ENCODE measurements at places on chromosomes 5 and 9.

DNA sequence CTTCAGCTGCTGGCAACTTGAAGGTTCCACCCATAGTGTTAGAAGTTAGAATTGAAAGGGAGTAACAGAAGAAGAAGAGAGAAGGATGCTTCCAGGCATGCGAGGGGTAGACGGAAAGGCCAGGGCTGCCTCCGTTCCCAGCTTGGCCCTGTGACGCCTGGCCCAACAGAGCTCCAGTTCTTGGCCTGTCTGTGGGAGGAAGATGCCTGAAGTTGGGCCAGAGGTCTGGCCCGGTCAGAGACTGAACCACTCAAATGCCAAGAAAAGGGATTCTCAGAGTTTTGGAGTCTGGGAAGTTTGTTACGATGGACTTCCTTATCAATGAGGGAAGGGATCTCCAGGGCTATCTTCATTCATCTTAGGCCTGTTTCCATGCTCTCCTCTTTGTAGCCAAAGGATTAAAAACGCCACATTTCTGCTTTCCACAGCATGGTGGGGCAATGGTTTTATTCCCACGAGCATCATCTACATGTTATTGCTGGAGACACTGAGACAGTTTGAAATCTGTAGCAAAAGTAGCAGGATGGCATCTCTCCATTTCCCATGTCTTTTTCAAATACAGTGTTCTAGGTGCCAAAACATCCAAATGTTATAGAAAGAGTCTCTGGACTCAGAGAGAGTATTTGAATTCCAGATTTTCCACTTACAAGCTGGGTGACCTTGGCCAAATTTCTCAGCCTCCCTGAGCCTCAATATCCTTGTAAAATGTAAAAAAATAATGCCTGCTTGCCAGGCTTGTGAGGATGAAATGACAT, 65.4 kb upstream of the ANKRD55 start:
- no peak for DNase-seq

- DNase-seq, result no peak
Measured at GRCh38 chr5:150211156-150212030, 21.5 kb downstream of the SLC6A7 start.

DNA sequence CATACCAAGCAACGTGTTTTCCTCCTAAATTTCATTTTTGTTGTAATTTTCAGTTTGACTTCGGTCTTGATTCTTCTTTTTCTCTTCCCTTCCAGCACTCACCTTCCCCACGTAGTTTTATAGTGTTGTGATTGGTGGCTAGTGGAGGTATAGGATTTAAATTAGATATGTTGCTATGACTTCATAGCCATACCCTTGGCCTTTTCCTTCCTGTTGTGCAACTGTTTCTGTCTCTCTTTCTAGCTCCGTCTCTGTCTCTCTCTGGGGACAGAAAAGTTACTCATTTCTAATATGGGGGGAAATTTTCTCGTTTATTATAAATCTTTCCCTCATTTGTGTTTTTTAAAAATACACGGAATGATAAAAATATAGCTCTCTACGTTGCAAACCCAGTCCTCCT, 20.6 kb upstream of the C5orf24 start:
- DNase-seq, result no peak

- DNase-seq, result no peak
Measured at GRCh38 chr5:77194762-77195161, 15.7 kb upstream of the PDE8B start.

- peak; percentile 49 for DNase-seq
Measured at GRCh38 chr9:136409557-136410455, 608 bp downstream of the ENTR1 start.

DNA sequence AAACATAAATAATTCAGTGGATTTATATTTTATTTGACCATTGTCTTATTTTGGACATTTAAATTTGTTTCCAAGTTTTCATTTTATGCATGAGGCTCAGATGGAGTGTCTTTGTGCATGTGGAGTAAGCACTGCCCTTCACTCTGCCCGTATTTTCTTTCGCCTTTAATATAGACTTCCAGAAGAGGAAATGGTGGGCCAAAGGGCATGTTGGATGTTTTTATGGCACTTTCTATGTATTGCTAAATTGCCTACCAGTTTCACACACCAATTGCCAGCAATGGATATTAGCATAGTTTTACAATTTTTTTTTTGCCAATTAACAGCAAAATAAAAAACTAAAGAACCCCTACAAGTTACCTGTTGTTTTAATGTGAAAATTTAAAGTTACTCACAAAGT, 38.4 kb downstream of the ZSWIM6 start:
- no peak for DNase-seq

DNA sequence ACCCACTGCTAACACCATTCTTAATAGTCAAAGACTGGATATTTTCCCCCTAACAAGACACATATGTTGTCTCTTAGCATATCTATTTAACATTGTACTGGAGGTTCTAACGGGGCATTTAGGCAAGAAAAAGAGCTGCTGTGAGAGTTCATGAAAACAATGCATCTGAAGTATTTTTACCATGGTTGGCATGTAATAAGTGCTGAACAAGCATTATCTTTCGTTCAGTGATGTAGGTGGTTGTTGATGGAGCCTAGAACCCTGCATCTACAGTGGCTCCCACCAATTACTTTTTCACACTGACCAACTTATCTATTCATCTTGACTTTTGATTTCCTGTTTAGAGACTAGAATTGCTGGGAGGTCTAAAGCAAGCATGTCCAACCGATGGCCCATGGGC, 12.8 kb downstream of the B4GALT1 start:
- DNase-seq, result no peak

GRCh38 chr9:119053070-119053469, 316.2 kb downstream of the BRINP1 start:
- DNase-seq, result no peak

- DNase-seq, result no peak
Measured at GRCh38 chr5:38719916-38720315, 125.9 kb upstream of the OSMR start.

GRCh38 chr5:138663009-138663408, 87.8 kb upstream of the HSPA9 start:
- no peak for DNase-seq

- DNase-seq, result no peak
Measured at GRCh38 chr9:94029932-94030317, 54.3 kb upstream of the PTPDC1 start.

DNA sequence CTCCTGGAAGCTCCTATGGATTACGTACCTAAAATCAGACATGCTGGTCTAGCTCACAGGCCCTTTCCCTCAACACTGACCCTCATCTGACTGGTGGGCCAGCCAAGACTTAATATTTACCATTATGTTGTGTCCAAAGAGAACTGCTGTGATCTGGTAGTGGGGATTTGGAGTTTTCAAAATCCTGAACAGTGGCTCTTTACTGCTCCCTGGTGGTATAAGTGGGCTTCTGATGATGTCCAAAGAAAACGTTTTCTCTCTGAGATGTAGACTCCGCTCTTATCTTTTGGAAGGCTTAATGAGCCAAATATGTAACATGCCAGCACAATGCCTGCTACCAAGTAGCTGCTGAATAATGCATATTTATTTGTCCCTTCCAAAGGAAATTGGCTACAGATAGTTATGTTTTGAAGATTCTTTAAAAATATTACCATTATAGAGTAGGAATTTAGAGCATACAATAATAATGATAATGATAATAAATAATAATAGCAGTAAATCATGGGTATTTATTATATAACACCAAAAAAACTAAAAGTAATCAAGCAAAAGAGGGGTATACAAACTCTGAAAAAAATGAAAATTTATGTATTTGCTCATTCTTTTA, 406.6 kb upstream of the TNC start:
- DNase-seq, result no peak

GRCh38 chr9:98962181-98962560, 18.5 kb downstream of the COL15A1 start:
- DNase-seq, result no peak

DNA sequence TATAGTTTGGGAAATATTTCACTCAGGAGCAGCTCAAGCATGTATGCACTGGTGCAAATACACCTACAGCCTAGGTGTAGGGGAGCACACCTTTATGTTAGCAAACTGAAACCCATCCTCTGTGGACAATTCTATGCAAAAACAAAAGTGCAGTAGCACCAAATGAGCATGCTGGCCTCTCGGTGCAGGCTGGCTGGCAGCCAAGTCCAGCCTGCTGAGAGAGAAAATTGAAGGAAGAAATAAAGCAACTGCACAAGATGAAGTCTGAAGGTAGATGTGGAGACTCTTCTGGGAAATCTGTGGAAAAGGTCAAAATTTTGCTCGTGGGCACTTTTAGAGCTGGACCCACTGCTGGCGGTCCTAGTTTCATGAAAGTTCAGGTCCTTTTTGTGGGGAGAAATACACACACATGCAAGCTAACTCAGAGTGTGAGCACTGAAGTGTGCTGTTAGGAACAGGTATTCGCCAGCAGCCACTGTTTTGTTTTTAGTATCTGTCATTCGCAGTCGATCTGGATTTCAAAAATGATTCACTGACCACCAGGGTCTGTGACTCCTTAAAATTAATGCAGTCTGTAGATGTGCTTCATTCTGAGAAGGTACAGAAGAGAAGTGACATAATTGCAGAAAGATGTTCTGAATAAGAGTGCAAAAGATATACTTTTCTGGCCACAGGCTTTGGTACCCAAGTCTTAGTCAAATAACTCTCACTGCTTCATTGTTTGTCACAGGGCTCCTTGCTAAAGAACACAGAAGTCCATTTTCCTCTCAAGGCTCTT, 281.7 kb downstream of the PARP8 start:
- no peak for DNase-seq

- peak; percentile 36 for DNase-seq
Measured at GRCh38 chr9:72271613-72272478, 93.2 kb downstream of the ZFAND5 start.

GRCh38 chr5:40431734-40432133, 248.0 kb upstream of the PTGER4 start:
- DNase-seq, result no peak

DNA sequence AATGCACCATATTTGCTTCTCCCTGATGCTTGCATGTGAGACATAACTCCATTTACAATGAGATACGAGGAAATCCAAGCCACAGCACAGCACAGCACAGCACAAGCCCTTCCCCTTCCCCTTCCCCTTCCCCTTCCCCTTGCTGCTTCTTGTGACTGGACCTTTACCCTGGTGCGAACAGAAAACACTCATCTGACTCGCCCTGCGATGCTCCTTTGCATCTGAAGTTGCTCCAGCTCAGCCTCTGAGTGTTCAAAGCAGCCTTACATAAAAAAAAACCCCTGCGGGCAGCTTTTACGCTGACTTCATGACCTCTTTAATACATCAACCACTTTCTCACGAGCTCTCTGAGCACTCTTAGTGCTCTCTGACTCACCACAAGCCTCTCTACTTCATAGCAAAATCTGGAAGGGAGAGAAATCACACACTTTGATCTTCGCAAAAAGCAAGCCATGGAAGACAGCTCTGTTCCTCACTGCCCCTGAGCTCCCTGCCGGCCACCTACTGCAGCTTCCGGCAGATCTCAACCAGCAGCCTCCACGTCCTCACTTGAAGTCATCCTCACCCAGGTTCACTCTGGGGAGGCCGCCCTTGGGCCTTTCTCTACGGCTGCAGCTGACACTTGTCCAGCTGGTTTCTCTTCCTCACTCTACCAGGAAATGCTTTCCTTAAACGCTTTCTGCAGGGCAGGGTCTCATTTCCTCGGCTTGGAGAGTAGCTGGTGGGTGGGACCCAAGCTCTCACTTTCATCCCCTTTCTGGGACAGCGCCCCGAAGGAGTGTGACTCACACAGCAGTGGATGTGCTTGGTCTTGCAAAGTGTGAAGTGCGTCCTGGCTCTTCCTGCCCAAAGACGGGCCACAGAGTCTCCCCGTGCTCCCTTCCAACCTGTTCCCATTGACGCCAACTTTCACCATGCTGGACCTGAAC, 5.3 kb downstream of the SLC34A1 start:
- DNase-seq, result peak; percentile 54

DNA sequence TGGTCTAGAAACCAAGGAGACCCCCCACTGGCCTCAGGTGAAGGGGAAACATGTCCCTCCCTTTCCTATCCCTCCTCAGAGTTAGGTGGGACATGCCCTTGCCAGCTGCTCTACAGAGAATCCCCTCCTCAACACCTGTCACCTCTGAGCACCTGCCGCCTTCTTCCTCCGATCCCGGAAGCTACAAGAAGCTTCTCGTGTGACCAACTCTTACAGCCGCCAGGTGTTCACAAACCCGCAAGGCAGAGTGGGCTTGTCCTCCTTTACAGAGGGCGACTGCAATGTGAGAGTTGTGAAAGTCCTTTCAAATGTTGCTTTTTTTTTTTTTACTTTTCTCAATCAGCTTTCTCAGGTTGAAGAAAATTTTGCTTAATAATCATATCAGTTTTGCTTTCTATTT, 3.7 kb upstream of the ICE1 start:
- no peak for DNase-seq

- no peak for DNase-seq
Measured at GRCh38 chr5:10854506-10855277, 93.7 kb upstream of the DAP start.

GRCh38 chr5:62369039-62369438, 34.7 kb downstream of the DIMT1 start:
- DNase-seq, result no peak

DNA sequence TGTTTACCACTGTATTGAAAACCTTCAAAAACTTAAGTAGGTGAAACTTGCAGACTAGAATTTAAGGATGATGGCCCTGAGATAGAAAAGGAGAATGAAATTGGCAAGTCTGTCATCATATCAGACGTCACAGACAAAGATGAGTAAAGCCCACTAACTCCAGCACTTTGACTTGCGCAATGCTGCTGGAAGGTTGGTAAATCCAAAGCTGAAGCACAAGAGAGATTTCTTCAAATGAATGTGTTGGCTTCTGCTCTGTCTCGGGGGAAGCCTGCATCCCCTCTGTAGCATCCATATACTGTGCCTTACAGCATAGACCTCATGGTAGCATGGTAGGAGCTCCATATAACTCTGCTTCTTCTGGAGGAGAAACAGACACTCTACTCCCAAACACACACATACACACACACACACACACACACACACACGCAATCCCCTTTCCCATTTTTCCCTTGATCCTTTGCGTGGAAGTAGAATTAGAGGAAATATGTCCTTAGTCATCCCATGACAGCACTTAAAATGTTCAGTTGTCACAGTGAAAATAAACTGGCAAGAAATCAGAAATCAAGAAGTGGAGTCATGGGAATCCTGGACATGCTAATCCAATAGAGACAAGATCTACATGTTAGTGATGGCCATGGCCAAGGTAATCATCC, 241.5 kb downstream of the NR3C1 start:
- no peak for DNase-seq

- DNase-seq, result no peak
Measured at GRCh38 chr5:78495800-78496199, 135.4 kb downstream of the SCAMP1 start.

DNA sequence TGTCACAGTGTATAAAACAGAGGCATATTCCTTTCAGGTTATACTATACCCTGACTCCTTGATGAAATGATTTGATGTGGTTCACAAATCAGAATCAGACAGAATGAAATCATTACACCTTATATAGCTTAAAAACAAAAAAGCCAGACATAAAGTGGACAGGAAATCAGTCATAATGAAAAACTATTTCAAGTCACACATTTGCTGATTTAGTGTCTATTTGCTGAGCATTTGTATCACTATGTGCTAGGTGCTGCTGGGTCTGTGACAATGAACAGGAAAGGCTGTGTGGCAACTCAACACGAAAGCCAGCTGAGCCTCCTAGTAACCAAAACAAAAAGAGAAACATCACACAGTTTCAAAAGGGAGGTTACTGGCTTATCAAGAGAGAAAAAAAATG, 194.0 kb downstream of the EFNA5 start:
- no peak for DNase-seq

Data from activated naive CD4-positive, alpha-beta T cell treated with anti-CD3 and anti-CD28 coated beads, Interleukin-2, amount 50 U/mL, for 16 hours (primary cell).